GM20000 (cell line): ENCODE measurements at places on chromosomes 6 and 20.

GRCh38 chr6:148996815-148997214, 250.0 kb downstream of the UST start:
- no peak for DNase-seq

- DNase-seq, result no peak
Observed at GRCh38 chr6:15796130-15796771, 133.4 kb upstream of the DTNBP1 start.

DNA sequence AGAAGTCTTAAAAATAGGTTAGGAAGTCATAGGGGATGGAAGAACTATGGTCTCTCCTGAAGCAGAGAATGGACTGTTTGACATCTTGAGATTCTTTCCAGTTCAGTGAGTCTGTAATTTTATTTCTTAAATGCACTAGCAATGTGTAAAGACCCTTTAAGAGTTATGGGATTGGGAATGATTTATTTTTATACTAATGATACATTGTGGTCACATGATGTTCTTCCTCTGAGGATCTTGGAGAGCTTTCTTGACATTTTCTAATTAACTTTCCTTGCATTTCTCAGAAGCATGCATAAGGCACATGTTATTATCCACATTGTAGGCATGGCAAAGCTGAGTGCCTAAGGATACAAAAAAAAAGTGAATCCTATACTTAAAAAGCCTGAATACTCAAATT, 507.6 kb upstream of the NRSN1 start:
- no peak for DNase-seq

GRCh38 chr6:85482206-85482904, 32.5 kb downstream of the NT5E start:
- no peak for DNase-seq
